ENCODE measurements at places on chromosomes 4 and X.

GRCh38 chrX:51614353-51615012, 4.2 kb downstream of the CENPVL3 start:
- DNase-seq = no peak

DNA sequence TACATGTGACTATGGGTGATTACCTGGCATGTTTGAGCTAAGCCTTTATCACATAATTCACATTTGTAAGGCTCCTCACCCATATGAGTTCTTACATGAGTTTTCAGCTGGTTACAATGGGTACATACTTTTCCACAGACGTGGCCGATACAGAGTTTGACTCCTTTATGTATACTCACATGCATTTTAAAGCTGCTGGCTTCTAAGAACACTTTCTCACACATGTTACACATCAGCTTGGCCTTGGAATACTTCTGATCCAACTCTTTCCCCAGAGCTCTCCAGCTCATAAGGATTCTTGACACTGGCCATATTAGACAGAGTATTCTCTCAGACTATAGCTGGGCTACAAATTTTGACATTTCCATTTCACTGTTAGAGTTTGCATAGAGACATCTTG, 66.3 kb downstream of the TAB3 start:
- DNase-seq = no peak

GRCh38 chr4:6329478-6330383, 60.1 kb downstream of the WFS1 start:
- DNase-seq = no peak

GRCh38 chrX:37976153-37976552, 30.2 kb upstream of the SYTL5 start:
- DNase-seq = no peak

All from cortex of kidney (tissue), 1 donor.